ENCODE measurements at places on chromosomes 12 and 14. TPM values are rescaled to one million over a fixed set of nuclear protein-coding genes. Genes with fewer than 3 reads are reported as not detected.

RHOJ gene
- total RNA-seq: 21.6 TPM

JAG2 gene
- 27.0 TPM for total RNA-seq

SLC7A8 gene
- total RNA-seq: 27.5 TPM

CLECL1 gene
- not detected for total RNA-seq

PRIMA1 gene
- 0.99 TPM for total RNA-seq

RNF212B gene
- total RNA-seq: not detected

RNF10 gene
- total RNA-seq: 127 TPM

TROAP gene
- 5.6 TPM for total RNA-seq

AMN gene
- 4.4 TPM for total RNA-seq

KRT5 gene
- 1,515 TPM for total RNA-seq

PCED1B gene
- total RNA-seq: 0.49 TPM

LRRK2 gene
- 21.2 TPM for total RNA-seq

SNAPC1 gene
- 5.8 TPM for total RNA-seq

MBD6 gene
- 13.0 TPM for total RNA-seq

IRAK3 gene
- 14.6 TPM for total RNA-seq

KRT8 gene
- total RNA-seq: 16.2 TPM

ANAPC5 gene
- 134 TPM for total RNA-seq

PLEKHG7 gene
- not detected for total RNA-seq

BEGAIN gene
- 1.4 TPM for total RNA-seq

ABHD12B gene
- 2.9 TPM for total RNA-seq

KLRC2 gene
- not detected for total RNA-seq

ACSM4 gene
- not detected for total RNA-seq

STYK1 gene
- total RNA-seq: 0.39 TPM

HSPB8 gene
- 26.8 TPM for total RNA-seq

STON2 gene
- total RNA-seq: 28.7 TPM

KRT78 gene
- 13.7 TPM for total RNA-seq

NINJ2 gene
- total RNA-seq: 2.3 TPM

MYF6 gene
- total RNA-seq: 9.8 TPM

KCNA5 gene
- 1.7 TPM for total RNA-seq

FGD6 gene
- total RNA-seq: 14.1 TPM

All from skin of body (tissue), 3 donors.